Activated CD8-positive, alpha-beta memory T cell treated with anti-CD3 and anti-CD28 coated beads, Interleukin-2, amount 10 ng/mL, durations not matched to agents 7 days and 5 days (primary cell): ENCODE measurements at places on chromosomes 7 and 10. TPM values are rescaled to one million over a fixed set of nuclear protein-coding genes. Genes with fewer than 3 reads are reported as not detected.
A peak's percentile ranks its signal among the peaks of the same experiment; 100 is the strongest.

- no peaks in the 10 kb centered on the region for H3K36me3 ChIP-seq
- no peaks in the 10 kb centered on the region for H3K4me1 ChIP-seq
These were observed 253.0 kb upstream of the PPP2R2D start for GRCh38 chr10:131647789-131648188.

DNA sequence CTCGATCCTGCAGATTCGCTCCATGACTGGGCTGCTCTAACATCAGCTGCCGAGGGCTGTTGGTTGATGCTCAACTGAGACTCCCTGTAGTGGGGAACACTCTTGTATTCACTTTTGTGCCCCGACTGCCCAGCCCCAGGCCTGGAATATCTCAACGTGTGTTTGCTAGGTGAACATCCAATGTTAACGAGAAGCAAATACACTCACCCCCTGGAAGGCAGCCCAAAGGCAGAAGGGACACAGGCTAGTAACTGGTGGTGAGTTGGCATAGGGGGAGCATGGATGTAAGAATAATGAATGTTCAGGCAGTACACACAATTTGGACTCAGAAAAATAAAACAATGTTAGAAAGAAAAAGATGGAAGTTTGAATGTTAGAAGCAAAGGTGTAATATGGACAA, 24.0 kb upstream of the RBM33 start:
- peaks cover 2% of the 10 kb centered on the region for H3K36me3 ChIP-seq
- DNase-seq: no peak
- H3K4me1 ChIP-seq: no peaks in the 10 kb centered on the region

The SLC26A5 gene
- not detected for total RNA-seq

The MEIG1 gene
- 0.91 TPM for total RNA-seq

The ZNF33A gene
- total RNA-seq: 21.4 TPM

DNA sequence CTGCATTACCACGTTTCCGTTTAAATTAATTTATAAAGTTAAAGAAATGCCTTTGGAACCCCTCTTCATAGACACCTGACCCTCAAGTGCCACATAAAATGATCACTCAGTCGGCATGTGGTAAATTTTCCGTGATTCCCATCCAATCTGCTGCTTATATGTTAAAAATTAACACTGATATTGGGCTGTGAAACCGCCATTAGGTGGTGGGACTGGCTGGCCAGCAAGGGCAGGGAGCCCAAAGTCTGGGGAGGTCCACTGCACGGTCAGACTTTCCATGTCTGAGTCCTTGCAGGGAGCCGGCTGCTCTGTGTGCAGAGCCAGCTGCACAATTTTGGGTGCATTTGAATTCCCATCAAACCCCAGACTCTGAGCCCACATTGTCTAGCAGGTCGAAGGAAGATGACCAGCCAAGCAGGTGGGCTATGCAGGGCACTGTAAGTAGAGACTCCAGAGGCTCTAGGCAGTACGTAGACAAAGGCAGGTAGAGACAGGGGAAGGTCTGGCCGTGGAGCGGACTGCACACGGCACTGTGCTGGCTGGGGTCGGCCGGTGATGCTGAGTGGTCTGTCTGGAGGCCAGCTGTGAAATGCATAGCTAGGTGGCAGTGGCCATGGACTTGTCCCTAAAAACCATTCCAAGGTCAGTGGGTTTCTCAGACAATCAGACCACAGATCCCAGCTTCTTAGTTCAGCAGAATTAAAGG, 122.9 kb downstream of the SH3PXD2A start:
- no peaks in the 10 kb centered on the region for H3K36me3 ChIP-seq
- DNase-seq: no peak
- no peaks in the 10 kb centered on the region for H3K4me1 ChIP-seq
- peaks cover 12% of the 10 kb centered on the region for H3K27me3 ChIP-seq
- H3K27ac ChIP-seq: no peak overlapping the region

GRCh38 chr10:131431533-131431932, 120.0 kb upstream of the TCERG1L start:
- H3K4me3 ChIP-seq: no peak overlapping the region
- H3K27me3 ChIP-seq: no peaks in the 10 kb centered on the region
- no peak overlapping the region for H3K27ac ChIP-seq
- H3K4me1 ChIP-seq: no peaks in the 10 kb centered on the region
- H3K36me3 ChIP-seq: no peaks in the 10 kb centered on the region

- H3K27ac ChIP-seq: no peak overlapping the region
- peaks cover 3% of the 10 kb centered on the region for H3K4me1 ChIP-seq
- peaks cover 5% of the 10 kb centered on the region for H3K27me3 ChIP-seq
- H3K36me3 ChIP-seq: no peaks in the 10 kb centered on the region
These were observed 22.6 kb upstream of the PDIA4 start for GRCh38 chr7:149050941-149051340.

- H3K36me3 ChIP-seq: no peaks in the 10 kb centered on the region
- H3K27ac ChIP-seq: no peak overlapping the region
- H3K4me3 ChIP-seq: no peak overlapping the region
These were observed 796.8 kb downstream of the KCNMA1 start for GRCh38 chr10:76840802-76841201.

The FGFBP3 gene
- 1.5 TPM for total RNA-seq

GRCh38 chr7:117718116-117718835, 155.0 kb downstream of the CTTNBP2 start:
- H3K4me3 ChIP-seq: no peak overlapping the region
- H3K27me3 ChIP-seq: no peaks in the 10 kb centered on the region
- no peaks in the 10 kb centered on the region for H3K36me3 ChIP-seq
- H3K4me1 ChIP-seq: no peaks in the 10 kb centered on the region

GRCh38 chr10:44938956-44939355, 20.6 kb upstream of the RASSF4 start:
- peaks cover 10% of the 10 kb centered on the region for H3K4me1 ChIP-seq
- no peak overlapping the region for H3K27ac ChIP-seq
- peaks cover 17% of the 10 kb centered on the region for H3K27me3 ChIP-seq
- H3K36me3 ChIP-seq: no peaks in the 10 kb centered on the region
- peak; percentile 1 for DNase-seq
- no peak overlapping the region for H3K4me3 ChIP-seq

The MEOX2 gene
- total RNA-seq: not detected

The LIPM gene
- total RNA-seq: not detected

DNA sequence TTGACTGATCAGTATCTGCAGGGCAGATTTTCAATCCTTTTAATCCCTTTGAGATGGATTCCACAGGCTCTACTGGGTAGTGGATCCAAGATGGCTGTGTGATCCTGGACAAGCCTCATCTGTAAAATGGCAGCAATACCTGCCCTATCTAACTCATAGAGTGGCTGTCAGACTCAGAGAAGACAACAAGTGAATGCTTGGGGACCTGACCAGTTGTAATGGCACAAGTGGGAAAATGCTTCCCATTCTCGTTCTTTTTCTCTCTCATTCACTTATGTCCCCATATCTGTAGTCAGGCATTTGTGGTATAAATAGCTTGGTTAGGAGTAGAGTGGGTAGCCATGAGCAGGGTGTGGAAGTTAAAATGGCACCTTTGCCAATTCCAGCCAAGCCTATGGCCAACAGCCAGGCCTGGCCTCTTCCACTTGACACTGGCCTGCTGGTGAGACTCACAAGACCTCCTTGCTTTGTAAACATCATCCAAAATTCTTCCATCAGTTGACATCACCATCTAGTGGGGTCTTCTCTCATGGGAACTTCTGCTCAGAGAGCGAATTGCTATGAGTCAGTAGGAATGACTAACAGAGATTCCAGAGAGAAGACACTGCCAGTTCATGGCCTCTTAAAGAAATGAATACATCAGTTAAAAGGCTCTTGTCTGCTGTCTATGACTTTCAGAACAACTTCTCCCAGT, 150.1 kb downstream of the PLPP4 start:
- DNase-seq: no peak
- H3K27ac ChIP-seq: no peak overlapping the region
- no peaks in the 10 kb centered on the region for H3K4me1 ChIP-seq

- no peaks in the 10 kb centered on the region for H3K27me3 ChIP-seq
- no peak for DNase-seq
- no peak overlapping the region for H3K4me3 ChIP-seq
- H3K4me1 ChIP-seq: no peaks in the 10 kb centered on the region
These were observed 512.6 kb upstream of the SEMA3D start for GRCh38 chr7:85699482-85699881.

DNA sequence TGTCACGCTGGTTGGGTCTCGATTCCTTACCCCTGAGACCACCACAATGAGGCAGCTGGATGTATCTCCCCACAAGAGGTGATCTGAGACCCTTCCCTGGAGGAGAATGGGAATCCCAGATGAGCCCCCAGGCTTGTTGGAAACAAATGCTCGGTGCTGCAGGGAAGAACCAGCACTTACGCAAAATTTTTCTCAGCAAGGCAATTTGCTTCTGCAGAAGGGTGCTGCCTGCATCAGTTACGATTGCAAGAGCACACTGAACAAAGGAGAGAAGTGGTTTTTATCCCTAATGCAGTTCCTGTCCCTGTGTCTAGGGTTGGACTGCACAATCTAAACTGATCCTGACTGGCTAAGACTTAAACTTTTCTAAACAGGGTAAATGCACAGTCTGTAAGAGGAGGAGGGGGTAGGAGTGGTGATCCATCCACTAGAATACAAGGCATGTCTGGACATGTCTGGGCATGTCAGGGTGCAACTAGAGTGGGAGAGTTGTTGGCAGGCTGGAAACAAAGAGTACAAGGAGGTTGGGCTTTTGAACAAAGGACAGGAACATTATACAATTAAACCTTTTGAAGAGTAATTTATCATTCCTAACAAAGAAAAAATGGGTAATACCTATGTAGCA, 114.9 kb upstream of the FAM3C start:
- no peaks in the 10 kb centered on the region for H3K27me3 ChIP-seq
- no peak overlapping the region for H3K4me3 ChIP-seq
- H3K4me1 ChIP-seq: peaks cover 5% of the 10 kb centered on the region
- peaks cover 45% of the 10 kb centered on the region for H3K36me3 ChIP-seq
- no peak for DNase-seq

- peaks cover 36% of the 10 kb centered on the region for H3K36me3 ChIP-seq
- peak overlapping the region; percentile 32 for H3K27ac ChIP-seq
- peaks cover 55% of the 10 kb centered on the region for H3K4me1 ChIP-seq
- H3K27me3 ChIP-seq: peaks cover 16% of the 10 kb centered on the region
- DNase-seq: peak; percentile 83
- no peak overlapping the region for H3K4me3 ChIP-seq
These were observed 81.7 kb downstream of the RNF216 start for GRCh38 chr7:5699467-5700384.
